T-helper 9 cell (primary cell): ENCODE measurements at places on chromosomes 6 and 20.

GRCh38 chr6:90610301-90610750 is 23.5 kb upstream of the MAP3K7 start:
- no peak for DNase-seq

- no peak for DNase-seq
Observed at GRCh38 chr6:16649241-16649640, 112.0 kb downstream of the ATXN1 start.

- DNase-seq: no peak
Observed at GRCh38 chr6:167882244-167882643, 55.5 kb downstream of the AFDN start.

DNA sequence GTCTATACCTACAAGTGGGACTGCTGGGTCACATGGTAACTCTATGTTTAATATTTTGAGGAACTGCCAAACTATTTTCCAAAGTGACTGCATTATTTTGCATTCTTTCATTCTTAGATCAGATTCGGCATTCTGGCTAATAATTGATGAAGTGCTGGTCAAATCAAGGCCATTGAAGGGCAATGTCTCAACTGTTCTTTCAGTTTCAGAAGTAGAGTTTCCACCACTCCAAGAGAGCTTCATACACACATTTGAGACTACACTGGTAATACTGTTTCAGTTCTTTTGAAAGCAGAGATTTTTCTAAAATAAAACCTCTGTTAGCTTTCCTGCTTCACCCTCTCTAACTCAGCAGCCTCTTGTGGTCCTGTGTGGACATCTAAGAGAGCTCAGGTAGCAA is 154.5 kb downstream of the CFAP61 start:
- DNase-seq: no peak

DNA sequence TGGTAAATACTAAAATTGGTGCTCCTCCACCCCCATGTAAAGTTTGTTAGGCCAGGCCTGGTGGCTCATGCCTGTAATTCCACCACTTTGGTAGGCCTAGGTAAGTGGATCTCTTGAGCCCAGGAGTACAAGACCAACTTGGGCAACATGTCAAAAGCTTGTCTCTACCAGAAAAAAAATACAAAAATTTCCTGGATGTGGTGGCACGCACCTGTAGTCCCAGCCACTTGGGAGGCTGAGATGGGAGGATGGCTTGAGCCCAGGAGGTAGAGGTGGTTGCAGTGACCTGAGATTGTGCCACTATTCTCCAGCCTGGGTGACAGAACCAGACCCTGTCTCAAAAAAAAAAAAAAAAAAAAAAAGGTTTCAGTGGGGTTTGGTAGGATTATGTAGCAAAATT is 41.7 kb downstream of the ITCH start:
- DNase-seq: no peak

- no peak for DNase-seq
Observed at GRCh38 chr6:128357392-128358130, 162.8 kb downstream of the PTPRK start.

DNA sequence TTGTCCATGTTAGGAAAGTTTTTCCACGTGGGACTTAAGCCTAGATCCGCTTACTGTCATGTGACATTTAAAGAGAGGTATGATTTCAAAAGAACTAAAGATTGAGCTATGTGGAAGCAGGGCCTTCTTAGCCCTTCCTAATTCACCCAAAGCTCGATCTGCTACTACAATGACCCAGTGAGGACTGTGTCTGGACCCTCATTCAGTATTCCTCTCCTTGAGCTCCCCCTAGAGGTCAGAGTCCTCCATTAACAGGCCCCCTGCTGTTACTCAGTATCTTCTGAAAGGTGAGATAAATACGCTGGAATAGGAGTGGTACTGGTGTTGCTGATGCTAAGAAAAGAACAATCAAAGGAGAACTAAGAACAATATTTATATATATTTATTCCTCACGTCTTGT is 414.0 kb downstream of the GJA1 start:
- DNase-seq: no peak

DNA sequence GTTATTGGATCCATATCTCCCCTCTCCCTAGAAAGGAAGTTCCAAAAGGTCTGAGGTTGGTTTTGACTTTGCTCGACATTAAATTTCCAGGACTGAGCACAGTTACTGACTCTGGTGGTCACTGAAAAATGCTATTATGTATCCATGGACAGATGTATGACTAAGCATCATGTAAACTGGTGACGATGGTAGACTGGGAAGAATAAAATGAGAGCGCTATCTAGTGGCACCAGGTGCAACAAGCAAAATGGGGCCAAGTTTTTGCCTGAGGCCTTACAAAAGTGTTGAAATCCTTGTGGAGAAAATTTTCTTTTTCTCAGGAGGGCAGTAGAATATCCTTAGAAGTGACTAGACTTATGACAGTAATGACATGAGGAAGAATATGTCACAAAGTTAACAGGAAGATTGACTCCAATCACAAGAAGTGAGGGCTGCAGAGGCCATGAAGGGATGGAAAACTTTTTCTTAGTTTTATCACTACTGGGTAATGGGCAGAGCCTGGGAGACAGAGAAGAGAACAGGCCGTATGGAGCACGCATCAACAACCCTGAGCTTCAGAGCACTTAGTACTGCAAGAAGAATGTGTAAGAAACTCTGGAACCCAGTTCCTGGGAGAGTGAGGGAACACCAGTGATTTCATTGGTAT is 88.9 kb upstream of the ELOVL5 start:
- no peak for DNase-seq

DNA sequence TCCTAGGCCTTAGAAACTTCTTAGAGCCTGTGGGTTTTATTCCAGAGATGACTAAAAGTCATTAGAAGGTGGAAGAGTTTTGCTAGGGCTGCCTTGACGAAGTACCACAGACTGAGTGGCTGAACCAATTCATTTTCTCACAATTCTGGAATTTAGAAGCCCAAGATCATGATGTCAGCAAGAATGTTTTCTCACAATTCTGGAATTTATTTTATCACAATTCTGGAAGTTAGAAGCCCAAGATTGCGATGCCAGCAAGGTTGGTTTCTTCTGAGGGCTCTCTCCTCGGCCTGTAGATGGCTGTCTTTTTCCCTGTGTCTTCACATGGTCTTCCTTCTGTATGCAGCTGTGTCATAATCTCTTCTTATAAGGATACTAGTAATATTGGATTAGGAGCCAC is 672.9 kb upstream of the MARCKS start:
- DNase-seq: no peak

GRCh38 chr20:53718142-53719021 is 124.7 kb upstream of the ZNF217 start:
- no peak for DNase-seq

- DNase-seq: no peak
Observed at GRCh38 chr6:107318100-107318736, 141.1 kb downstream of the PDSS2 start.

DNA sequence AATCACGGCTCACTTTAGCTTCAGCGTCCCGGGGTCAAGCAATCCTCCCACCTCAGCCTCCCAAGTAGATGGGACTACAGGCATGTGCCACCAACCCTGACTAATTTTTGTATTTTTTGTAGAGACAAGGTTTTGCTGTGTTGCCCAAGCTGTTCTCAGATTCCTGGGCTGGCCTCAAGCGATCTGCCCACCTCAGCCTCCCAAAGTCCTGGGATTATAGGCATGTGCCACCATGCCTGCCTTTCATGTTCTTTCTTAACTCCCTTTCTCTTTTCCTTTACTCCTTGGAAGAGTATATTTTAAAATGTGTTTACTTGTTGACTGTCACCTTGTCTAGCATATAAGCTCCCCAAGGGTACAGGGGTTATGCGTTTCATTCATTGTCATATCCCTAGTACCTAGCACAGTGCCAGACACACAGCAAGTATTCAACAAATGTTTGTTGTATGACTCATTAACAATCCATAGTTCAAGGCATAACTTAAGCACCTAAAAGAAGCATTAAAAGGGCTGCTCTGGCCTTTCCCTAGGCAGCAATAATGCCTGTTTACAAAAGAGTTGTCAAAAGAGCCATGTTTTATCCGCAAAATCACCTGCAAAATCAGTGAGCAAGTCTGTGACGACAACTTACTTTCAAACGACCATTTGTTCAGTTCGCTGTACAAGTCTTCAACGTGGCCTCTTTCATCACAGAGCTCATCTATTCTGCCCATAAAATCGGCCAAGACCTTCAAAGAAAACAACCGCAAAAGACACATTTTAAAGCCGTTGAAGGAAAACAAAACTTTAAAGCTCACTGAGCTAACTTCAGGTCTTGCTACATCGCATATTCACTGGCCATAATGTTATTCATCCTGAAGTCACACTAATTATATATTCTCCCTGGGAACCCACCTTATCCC is 4.6 kb downstream of the CYP24A1 start:
- DNase-seq: no peak

- DNase-seq: no peak
Observed at GRCh38 chr6:130843575-130844320, 16.5 kb downstream of the SMLR1 start.

GRCh38 chr6:137426007-137426689 is 68.0 kb downstream of the OLIG3 start:
- DNase-seq: no peak

DNA sequence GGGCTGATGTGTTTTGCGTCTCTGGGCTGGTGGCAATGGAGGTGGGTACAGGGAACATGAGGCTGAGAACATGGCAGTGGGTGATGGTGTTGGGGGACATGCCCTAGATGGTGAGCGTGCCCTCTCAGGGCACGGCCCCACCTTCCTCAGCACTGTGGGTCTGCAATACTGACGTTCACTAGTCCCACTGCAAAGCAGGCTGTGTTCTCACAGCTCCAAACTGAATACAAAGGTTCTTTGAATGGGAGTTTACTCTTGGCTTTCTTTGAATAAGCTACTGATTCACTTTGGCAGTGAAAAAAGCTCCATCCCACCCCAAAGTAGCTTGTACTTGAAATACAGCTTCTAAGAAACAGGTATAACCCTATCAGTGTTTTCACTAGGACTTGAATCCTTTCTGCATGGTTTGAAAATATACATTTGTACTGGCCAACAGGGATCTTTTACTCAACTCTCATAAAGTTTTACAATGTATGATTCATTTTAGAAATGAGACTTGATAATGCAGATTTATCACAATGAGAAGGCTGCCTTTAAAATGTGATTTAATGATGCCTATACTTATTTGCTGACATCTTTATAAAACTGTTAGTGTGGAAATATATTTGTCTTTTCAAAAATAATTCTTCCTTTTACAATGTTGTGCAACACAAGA is 400.7 kb downstream of the ZFAND3 start:
- DNase-seq: no peak

DNA sequence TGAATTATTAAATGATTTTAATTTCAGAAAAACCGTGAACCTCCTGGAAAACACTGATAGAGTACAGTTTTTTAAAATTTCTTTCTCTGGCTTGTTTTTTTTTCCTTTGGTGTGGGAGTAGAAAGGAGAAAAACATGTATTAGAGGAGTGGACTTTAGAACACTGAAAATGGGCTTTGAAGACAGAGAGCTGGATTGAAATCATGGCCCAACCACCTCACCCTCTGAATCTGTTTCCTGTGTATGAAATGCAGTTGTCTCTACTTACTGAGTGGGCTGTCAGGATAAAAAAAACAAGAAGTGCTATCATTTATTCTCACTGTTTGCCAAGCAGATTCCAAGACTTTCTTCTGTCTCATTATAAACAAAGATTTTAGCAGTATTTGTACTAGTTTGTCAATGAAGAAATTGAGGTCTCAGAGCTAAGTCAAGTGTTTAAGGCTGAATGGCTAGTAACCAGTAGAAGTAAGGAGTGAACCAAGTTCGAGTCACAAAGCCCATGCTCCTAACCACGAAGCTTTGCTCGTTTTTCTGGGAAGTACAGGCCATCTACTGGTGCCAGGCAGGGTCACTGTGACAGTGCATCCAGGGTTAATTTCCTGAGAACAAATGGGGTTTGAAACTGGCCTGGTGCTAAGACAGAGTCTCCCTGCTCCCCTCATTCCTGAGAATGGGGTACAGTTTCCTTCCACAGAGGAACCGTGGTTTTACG is 256.4 kb downstream of the TMEM242 start:
- no peak for DNase-seq

- DNase-seq: no peak
Observed at GRCh38 chr20:45752746-45753145, 30.6 kb downstream of the SPINT4 start.

- no peak for DNase-seq
Observed at GRCh38 chr6:84521511-84521910, 242.9 kb downstream of the TBX18 start.

DNA sequence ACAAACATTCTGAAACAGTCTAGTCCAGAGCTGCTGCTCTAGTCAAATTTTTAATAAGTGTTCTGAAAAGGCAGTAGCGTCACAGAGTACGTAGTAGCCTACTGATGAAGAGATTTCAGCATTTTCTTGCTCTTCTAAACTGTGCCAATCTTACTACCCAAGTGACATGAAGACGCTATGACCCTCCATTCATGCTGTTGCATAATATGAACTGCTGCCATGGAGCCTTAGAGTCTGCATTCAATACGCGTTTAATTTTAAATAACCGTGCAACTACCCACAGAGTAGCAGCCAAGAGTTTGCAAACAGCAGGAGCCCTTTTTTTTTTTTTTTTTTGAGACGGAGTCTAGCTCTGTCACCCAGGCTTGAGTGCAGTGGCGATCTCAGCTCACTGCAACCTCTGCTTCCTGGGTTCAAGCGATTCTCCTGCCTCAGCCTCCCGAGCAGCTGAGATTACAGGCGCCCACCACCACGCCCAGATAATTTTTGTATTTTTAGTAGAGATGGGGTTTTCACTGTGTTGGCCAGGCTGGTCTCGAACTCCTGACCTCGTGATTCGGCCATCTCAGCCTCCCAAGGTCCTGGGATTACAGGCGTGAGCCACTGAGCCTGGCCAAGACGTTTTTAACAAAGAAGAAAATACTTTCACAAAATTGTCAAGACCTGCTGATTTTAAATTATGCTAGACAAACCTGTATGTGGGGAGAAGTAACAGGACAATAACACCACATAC is 44.3 kb downstream of the EZR start:
- DNase-seq: no peak

- no peak for DNase-seq
Observed at GRCh38 chr6:105177556-105177955, 2.3 kb downstream of the POPDC3 start.

- no peak for DNase-seq
Observed at GRCh38 chr6:35260591-35261570, 1.3 kb downstream of the ZNF76 start.

GRCh38 chr6:84908304-84908904 is 144.0 kb upstream of the TBX18 start:
- DNase-seq: no peak

DNA sequence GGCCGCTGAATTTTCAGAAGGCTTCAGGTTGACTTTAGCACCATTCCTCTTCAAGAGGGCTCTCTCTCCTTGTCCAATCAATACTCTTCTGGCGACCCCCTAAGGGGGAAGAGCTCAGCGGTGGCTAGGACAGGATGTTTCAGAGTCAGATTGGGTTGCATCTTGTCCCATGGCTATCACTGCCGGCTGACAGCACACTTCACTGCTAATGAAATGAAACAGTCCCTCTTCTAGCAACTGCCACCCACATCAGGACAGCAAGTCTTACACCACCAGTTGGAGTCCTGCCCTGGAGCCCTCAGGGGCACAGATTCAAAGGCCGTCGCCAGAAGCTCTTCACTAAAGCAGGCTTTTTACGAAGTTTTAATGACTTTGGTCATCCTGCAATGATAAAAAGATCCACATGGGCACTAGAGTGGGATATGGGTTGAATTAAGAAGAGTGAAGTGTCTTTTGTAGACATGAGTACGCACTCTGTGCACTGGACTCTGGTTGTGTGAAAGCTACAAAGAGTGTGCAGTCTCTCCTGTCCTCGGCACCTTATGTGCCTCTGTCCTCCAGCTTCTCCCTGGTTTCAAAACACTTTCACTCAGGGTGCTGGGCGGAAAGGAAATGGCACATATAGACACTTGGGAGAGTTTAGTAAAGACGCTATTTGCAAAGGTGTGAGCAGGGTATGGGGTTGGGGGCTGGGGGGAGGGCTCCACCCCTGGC is 66.1 kb upstream of the SLC22A16 start:
- DNase-seq: no peak

GRCh38 chr6:45527210-45527609 is 149.5 kb upstream of the SUPT3H start:
- no peak for DNase-seq
